Effector CD8-positive, alpha-beta T cell (primary cell): ENCODE measurements at places on chromosomes 4 and X.

DNA sequence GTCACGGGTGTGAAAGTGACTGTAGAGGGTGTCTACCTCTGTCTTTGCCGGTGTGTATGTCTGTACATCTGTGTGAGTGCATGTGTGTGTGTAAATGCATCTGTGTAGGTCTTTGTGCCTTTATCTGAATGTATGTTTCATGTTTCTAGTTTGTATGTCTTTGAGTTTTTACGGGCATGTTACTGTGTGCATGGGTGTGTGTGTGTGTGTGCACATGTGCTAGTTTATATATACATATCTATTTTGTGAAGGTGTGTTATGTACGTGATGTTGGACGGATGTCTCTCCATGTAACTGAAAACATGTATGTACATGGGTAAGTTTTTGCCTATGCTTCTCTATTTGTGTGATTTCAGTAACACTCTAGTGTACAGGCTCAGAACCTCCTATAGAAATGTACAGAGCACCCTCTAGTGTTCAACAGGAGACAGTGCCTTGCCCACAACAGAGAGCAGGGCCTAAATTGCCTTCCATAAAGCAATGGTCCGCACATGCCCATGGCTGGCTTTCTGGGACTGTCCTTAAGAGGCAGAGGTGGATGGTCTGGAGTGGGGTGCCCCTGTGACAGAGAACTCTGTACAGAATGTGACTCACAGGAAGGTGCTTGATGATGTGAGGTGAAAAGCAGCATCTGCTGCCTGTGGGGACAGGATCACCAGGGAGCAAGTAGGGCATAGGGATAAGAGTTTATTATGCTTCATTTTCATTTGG is 343.5 kb downstream of the RAPGEF2 start:
- DNase-seq: no peak

DNA sequence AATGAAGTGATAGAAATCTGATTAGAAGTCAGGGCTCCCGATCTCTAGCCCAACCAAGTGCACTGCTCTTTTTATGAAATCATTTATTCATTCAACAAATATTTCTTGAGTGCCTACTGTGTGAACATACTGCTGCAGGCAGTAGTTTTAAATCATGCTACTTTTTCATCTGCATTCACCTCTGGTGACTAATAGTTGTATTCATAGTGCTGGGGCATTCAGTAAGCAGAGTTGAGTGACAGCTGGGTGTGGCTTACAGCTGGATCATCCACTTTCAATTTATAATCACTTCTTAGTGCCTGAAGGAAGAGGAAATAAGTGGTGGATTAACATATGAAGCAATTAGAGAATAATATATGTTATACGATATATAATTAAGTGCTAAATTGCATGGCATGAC is 94.1 kb upstream of the HPRT1 start:
- DNase-seq: no peak

GRCh38 chr4:16113741-16114140 is 29.9 kb upstream of the PROM1 start:
- no peak for DNase-seq

GRCh38 chr4:151468715-151469696 is 60.0 kb downstream of the FHIP1A start:
- no peak for DNase-seq

GRCh38 chrX:55523356-55523755 is 33.7 kb upstream of the USP51 start:
- DNase-seq: no peak

GRCh38 chr4:154872198-154872597 is 91.1 kb downstream of the RBM46 start:
- DNase-seq: no peak

DNA sequence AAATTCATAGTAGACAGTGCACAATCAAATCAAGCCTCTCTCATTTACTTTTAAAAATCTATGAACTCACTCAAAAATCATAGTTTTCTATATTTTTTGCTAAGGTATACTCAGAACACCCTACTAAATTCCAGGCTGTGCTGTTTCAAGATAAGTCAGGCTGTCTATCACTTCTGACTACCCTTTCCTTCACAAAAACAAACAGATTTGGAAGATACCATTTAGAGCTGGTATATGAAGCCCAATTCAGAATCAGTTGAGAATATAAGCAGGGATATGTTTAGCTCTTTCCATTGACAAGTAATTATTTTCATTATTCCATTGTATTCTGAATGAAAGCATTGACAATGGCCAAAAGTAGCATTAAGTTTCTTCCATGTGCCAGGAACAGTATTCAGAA is 53.1 kb downstream of the CXCL1 start:
- DNase-seq: no peak

GRCh38 chr4:26931966-26932365 is 71.3 kb downstream of the STIM2 start:
- no peak for DNase-seq

GRCh38 chrX:150408007-150408406 is 44.9 kb downstream of the MAMLD1 start:
- DNase-seq: no peak

DNA sequence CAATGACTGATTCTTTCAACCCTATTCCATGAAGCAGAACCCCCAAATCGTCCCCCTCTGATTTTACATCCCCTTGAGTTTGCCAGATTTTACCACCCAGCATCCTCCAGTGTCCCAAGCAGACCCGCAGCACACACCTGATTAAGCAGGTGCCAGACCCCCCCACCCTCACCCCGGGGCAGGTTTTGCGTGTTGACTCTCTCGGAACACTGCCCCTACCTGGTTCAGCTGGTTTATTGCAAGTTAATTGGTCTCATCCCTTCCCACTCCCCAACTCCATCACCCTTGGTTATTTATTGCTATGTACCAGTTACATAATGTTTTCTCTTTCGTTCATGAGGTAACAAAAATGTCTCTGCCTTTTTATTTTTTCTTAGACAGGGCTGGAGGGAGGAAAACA is 258.4 kb downstream of the BCOR start:
- DNase-seq: no peak

- DNase-seq: no peak
Measured at GRCh38 chr4:119242417-119242816, 29.9 kb downstream of the USP53 start.

- DNase-seq: no peak
Measured at GRCh38 chr4:105637408-105638176, 70.9 kb downstream of the INTS12 start.

DNA sequence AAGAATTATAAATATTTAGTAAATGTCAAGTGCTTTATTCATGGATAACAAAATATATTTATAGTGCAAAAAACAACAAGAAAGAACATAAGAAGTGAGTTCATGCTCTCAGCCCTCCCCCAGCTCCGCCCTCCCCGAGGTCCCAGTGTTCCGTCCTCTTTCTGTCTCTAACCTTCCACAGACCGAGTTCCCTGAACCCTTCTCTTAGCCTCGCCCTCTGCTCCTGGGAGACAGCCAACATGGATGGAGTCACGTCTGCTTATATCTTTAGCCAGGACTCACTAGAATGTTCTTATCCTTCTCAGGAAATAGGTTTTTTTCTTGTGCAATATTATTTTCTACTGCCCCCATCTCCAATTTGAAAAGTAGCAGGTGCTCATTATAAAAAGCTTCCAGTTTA is 40.1 kb upstream of the HELT start:
- no peak for DNase-seq

DNA sequence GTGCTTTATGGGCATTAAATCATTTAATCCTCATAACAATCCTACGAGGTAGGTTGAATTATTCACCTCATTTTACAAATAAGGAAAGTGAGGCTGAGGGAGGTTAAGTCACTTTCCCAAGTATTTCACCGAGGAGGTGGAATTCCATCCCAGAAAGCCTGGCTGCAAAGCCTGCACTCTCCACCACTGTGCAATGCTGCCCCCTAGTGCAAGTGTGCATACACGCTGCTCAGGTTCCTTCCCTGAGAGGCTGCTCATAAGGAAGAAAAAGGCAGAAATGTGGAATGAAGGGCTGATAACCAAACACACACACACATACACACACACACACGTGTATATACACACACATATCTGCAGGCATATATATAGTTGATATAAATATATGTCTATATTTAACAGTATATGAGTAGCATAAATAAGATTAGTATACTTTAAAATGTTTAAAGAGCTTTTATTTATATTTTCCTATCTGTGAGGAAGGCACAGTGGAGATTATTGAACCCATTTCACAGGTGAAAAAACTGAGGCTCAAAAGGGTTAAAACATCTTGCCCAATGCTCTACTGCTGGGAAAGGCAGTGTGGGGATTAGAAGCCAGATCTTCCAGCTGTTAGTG is 714.5 kb upstream of the TENM3 start:
- no peak for DNase-seq
